HEK293T (cell line): ENCODE measurements at places on chromosomes 12 and 14.

GRCh38 chr14:58722441-58722840 lies 84.7 kb downstream of the DACT1 start:
- no peak for DNase-seq

GRCh38 chr14:65281991-65282895 lies 130.3 kb upstream of the FUT8 start:
- no peak for DNase-seq

- no peak for DNase-seq
Measured at GRCh38 chr14:27660683-27661082, 1062.8 kb upstream of the NOVA1 start.

GRCh38 chr14:101062065-101062450 lies 158.5 kb upstream of the RTL1 start:
- DNase-seq = no peak

GRCh38 chr12:122276242-122276641 lies 9.9 kb upstream of the VPS33A start:
- DNase-seq = no peak

GRCh38 chr12:57474862-57475261 lies 4.8 kb downstream of the ARHGAP9 start:
- DNase-seq = no peak

DNA sequence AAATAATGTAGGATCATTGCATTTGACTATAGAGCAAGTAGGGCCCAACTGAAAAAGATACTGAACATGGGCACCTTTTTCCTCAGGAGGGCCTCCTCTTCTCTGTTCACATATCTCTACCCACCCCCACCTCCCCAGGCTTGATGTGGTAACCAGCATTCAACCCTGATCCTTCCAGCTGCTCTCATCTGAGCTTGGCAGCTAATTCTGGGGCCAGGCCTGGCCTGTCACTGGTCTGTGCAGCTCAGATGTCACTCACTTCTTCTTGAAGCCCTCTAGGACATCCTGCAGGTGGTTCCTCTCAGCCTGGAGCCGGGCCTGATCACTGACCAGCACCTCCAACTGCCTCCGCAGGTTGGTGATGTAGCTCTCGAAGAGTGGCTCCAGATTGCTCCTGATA lies 2.1 kb downstream of the KRT84 start:
- DNase-seq = no peak

DNA sequence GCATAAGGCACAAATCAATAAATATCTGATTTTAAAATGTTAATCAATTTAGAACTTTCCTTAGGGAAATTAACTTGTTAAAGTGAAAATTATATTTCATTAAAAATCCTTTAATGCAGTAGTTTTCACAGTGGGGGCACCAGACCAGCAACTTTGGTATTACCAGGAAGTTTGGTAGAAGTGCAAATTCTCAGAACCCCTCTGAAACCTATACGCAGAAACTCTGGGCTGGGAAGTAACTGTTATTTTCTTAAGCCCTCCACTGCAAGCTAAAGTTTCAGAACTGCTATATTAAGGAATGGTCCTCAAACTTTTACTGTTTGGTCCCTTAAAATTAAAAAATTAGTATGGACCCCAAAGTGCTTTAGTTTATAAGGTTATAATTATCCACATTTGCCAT lies 35.7 kb downstream of the GNPTAB start:
- DNase-seq = no peak

DNA sequence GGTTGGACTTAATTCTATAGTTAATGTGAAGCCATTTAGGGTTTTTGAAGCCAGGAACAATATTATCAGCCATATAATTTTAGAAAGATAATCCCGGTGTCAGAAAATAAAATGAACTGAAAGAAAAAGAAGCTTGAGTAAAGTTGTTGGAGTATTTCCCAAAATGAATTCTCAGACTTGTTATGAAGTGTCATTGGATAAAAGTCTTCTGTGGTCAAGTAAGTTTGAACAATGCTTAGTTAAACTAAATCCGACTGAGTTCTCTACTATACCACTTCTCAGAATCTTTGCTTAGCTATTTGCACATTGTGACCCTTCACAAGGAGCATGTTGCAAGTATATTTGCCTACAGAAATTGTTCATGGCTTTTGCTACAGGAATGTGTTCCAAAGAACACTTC lies 17.5 kb upstream of the FLRT2 start:
- DNase-seq = no peak

GRCh38 chr14:93691042-93691780 lies 97.1 kb downstream of the PRIMA1 start:
- no peak for DNase-seq

DNA sequence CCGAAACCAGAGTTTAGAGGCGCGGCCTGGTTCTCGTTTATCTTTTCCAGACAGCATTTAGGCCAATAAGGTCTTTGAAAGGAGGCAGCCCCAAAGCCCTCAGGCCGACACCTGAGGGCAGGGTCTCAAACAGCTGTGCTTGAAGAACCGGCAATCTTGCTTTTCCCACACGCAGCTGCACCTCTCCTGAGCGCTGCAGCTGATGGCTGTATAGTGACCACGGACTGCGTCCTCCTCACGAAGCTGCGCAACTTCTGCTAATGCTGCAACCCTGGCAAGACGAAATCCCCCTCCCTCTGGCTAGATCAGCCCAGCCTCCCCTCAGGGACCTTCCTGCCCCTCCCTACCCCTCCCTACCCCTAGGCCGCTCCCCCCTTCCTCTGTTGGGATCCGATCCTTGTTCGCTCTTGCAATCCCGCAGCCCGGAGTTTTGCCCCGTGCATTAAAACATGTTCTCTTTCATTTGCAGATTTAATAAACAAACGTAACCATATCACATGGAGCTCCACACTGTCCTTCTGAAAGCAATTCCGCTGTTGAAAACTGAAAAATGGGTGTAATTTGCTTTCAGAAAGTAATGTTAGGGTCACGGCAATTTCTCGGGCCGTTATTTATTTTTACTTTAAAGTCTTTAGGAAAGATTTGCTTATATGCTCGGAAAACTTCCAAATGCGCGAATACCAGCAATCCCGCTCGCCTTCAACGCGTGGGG lies 4.8 kb upstream of the PAX9 start:
- DNase-seq = no peak

DNA sequence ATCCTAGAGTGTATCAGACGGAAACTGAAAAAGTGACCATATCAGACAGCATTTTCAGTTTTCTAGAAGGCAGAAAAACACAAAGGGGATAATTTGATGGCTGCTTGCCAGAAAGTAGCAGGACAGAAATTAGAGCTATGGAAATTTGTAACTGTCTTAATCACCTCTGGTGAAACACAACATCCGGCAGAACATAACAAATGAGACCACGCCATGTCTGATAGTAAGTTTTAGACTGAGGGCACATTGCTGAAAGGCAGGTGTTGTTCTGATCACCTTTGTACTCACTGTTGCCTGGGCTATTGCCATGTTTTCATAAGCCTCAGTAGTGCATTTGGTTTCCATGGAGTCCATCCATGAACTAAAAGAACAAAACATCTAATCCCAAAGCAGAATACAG lies 290.3 kb downstream of the PAWR start:
- no peak for DNase-seq

GRCh38 chr14:49173765-49174373 lies 412.3 kb downstream of the RPS29 start:
- peak; percentile 66 for DNase-seq

- no peak for DNase-seq
Measured at GRCh38 chr14:58832095-58832521, 194.3 kb downstream of the DACT1 start.

- DNase-seq = no peak
Measured at GRCh38 chr12:93541578-93542225, 30.8 kb upstream of the SOCS2 start.

GRCh38 chr12:32697445-32697844 lies 18.3 kb downstream of the DNM1L start:
- DNase-seq = no peak

DNA sequence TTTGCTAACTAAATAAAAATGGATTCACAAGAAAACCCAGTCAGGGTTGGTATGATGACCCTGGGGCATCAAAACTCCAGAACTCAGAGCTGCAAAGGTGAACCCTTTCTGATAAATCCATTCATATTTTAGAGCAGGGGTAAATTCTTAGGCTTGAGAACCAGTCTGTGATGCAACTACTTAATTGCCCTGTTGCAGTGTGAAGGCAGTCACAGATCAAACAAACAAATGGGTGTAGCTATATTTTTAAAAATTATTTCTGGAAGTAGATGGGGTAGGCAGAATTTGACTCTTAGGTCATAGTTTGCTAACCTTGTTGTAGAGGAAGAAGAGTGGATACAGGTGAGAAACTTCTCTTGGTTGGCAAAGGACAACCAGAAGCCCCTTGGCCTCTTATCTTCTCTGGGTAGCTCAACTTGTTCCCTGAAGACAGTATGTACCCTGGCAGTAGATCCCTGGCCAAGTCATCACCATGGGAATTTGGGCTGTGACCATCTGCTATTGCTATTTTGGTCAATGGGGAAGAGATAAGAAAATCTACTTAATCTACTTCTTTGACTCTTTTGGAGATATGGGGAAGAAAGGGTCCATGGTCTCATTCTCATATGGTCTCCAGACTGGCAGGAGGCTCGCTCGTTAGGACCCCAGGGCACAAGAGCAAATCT lies 216.1 kb downstream of the PPM1H start:
- no peak for DNase-seq

DNA sequence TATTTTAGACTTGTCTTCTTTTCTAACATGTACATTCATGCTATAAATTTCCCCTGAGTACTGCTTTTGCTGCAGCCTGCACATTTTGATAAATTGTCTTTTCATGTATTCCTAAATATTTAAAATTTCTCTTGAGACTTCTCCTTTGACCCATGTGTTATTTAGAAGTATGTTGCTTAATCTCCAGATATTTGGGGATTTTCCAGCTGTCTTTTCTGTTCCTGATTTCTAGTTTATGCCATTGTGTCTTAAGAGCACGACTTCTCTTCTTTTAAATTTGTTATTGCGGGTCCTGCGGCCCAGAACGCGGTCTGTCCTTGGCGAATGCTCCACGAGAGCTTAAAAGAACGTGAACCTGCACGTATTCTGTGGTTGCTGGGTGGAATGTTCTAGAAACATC lies 136.4 kb downstream of the KIF26A start:
- DNase-seq = no peak

- no peak for DNase-seq
Measured at GRCh38 chr12:83190631-83191390, 504.1 kb downstream of the TMTC2 start.

- DNase-seq = no peak
Measured at GRCh38 chr12:31715283-31715825, 13.5 kb downstream of the AMN1 start.

DNA sequence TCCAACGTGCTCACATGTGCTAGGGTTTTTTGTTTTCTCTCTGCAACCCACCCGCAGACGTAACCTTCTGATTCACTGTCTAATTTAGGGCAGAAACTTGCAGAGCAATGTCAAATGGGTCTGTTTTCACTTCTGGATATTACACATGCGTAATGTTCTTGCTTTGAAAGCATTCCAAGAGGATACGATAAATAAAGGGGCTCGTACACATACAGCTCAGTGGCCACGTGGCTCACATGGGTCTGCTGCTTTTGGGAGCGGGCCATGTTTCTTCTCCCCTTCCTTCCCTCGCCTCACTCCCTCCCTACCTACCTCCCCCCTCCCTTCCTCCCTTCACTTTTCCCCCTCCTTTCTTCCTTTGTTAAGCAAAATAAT lies 23.4 kb downstream of the CACNA1C start:
- no peak for DNase-seq

GRCh38 chr14:75023108-75023507 lies 20.4 kb downstream of the EIF2B2 start:
- DNase-seq = no peak

GRCh38 chr12:51949342-51950030 lies 2.0 kb upstream of the ACVR1B start:
- no peak for DNase-seq

- DNase-seq = no peak
Measured at GRCh38 chr14:81673930-81674329, 140.3 kb upstream of the SEL1L start.

- no peak for DNase-seq
Measured at GRCh38 chr12:1531654-1532374, 62.6 kb downstream of the FBXL14 start.

DNA sequence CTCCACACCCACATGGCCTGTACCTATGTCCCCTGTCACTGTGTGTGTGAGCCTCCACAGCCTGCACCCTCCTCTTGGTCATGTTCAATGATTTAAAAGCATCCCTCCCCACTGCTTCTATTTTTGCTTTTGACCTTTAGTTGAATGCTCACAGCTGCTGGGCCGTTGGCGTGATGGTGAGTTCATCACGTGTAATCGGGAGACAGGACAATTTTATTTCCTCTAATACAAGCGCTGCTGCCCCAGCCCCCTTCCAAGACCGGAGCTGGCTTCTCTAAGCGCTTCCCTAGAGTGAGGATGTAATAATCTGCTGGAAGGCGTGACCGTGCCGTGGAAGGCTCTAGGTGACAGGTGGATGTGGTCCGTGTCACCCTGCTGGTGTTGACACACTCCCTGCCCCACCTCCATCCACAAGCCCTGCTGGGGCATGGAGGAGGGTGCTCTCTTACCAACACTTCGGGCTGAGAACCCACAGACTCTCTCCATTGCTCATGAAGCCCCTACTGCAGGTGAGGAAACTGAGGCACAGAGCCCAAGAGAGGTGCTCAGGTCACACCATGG lies 25.4 kb downstream of the CCDC85C start:
- DNase-seq = no peak

DNA sequence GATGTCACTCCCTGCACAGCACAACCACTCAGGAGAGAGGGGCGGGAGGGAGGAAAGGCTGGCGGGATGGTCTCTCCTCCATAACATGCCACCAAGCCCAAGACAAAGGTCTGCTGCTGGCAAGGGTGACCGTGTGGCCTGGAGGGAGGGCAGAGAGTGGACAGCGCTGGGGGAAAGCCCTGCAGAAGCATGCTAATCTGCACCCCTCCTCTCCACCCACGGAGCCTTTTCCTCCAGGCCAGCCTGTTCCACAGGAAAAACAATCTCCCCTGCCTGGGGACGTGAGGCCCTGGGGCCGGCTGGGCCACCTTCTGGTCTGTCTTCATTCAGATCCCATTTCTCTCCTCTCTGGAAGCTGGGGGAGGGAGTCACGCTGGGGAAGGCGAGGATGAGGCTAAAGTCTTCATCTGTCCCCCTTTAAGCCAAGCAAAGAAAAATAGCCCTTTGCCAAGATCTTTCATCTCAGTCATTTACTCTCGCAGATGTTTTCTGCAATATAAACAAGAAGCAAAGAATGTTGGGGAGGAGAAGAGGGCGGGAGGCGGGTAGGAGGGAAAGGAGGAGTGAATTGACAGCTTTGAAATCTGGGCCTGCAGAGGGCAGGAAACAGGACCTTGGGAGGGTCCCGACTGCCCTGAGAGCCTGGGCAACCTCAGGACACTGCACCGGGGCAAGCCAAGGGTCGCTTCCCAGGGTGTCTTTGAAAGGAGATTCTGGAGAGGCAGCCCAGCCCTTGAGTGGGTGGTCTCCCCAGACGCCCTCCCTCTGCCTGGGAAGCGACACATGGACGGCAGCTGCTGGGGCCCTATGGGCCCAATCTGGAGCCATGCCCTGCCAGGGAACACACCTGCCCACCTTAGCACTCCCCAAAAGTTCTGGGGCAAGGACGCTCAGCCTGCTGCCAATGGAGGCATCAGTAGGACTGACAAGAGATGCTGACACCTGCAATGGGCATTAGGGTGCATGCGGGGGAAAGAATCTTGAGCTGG lies 133.6 kb downstream of the ZFP36L1 start:
- no peak for DNase-seq
